ENCODE measurements at places on chromosomes 11 and 22.
A peak's percentile ranks its signal among the peaks of the same experiment; 100 is the strongest.

- DNase-seq: no peak
These were observed 46.3 kb downstream of the ANO1 start for GRCh38 chr11:70124321-70125000.

DNA sequence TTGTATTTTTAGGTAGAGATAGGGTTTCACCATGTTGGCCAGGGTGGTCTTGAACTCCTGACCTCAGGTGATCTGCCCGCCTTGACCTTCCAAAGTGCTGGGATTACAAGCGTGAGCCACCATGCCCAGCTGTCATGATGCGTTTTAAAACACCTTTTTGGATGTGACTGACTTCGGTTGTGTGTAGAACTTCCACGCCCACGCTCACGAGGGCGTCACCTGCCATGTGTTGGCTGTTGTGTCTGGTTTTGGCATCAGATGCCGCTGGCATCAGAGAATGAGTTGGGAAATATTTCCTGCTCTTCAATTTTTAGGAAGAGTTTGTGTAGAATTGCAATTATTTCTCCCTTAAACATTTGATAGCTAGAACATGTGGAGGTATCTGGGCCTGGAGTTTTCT lies 109.1 kb downstream of the KCNQ1 start:
- no peak for DNase-seq

- DNase-seq: no peak
These were observed 325.0 kb upstream of the LUZP2 start for GRCh38 chr11:24171869-24172268.

DNA sequence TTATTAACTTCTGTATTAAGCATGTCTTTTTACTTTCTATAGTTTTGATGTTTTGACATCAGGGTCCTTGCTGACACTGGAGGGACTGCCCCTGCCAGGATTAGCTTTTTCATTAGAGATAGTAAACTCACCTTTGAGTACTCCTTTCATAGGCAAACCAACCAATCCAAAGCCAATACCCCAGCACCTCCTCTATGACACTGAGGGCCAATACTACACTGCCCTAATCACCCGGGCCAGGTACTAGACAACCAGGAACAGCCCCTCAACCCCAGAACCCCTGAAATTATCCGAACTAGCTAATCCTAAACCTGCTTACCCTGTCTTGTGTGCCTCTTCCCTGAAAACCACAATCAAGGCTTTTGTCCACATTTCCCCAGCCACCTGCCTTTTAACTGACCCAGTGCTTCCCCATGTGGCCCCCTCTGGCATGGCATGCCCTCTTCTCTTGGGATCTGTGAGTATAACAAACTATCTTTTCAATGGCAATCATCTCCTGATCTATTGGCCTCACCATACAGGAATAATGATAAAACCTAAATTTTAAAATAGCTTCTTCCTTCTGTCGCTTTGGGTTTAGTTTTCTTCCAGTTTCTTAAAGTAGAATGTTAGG lies 31.2 kb downstream of the RAB6A start:
- DNase-seq: no peak

- no peak for DNase-seq
These were observed 43.9 kb downstream of the ADM start for GRCh38 chr11:10348650-10349280.

- no peak for DNase-seq
These were observed 22.9 kb upstream of the ROBO3 start for GRCh38 chr11:124842305-124842704.

DNA sequence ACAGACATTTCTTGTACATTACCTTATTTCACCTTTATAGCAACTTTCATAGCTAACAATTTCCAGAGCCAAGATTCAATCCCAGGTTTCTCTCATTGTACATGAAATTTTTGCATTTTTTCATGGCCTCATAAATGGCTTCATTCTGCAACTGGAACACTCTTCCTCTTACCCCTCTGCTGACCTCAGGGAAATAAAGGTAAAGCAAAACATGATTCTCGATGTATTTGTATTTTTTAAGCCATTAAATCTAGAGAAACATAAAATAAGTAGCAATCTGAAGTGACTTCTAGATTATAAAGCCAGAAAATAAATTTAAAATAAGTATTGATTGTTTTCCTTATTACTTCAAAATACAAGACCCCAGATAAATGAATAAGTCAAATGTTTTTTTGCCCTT lies at the start of gene OR5T2:
Gene OR5T2, minus strand, starts transcription at position 101 of the 400 bp plus-strand sequence. CDS start 1,193 bp downstream, outside the sequence.
- no peak for DNase-seq

DNA sequence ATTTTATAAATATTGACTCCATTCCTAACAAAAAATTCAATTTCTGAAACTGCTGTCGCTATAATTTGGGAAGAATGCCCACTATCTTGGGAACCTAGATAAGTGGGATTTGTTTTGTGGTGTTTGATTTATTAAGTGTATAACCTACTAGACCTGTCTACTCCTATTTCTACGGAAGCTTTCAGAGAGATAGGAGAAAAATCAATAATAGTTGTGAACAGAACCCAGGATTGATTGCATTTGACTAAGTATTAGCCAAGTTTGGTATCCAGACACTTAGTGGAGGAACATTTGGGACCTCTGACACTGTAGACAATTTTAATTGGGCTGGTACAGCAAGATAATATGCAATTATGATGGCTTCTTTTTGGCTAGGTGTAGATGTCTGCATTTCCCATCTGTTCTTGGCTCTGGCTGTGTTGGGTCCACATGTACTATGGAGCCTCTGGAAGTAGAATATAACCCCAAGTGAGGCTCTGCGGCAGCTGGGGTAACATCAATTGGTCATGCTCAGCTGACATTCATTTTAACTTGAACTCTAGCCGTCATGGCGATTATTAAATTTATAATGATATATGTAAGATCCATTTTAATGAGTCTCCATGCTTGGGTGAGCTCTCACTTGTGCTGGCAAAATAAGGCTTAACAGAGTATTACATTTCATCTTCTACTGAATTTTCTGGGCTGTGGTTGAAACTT lies 111.5 kb upstream of the E2F8 start:
- no peak for DNase-seq

GRCh38 chr11:14974515-14975251 lies 2.5 kb upstream of the CALCA start:
- peak; percentile 24 for DNase-seq

- DNase-seq: no peak
These were observed 286.2 kb upstream of the NARS2 start for GRCh38 chr11:78860720-78861422.

- DNase-seq: no peak
These were observed 321.0 kb downstream of the NTM start for GRCh38 chr11:131691181-131692041.

GRCh38 chr22:36391638-36392037 lies 3.9 kb upstream of the MYH9 start:
- DNase-seq: no peak

DNA sequence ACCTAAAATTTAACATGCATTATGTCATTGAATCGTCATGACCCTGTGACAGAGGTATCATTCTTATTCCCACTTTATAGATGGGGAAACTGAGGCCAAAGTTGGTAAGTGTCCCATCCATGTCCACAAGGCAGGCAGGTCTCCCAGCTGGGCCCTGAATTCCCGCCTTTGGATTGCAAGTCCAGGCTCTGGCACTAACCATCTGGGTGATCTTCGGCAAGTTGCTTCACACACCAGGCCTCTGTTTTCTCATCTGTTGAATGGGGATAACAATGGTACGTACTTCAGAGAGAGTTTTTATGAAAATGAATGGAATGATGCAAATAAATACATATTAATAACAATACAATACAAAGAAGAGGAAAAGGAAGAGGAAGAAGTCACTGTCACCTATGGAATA lies 3.4 kb downstream of the CRYBB3 start:
- no peak for DNase-seq

- DNase-seq: no peak
These were observed 224.3 kb upstream of the PITPNB start for GRCh38 chr22:28143241-28143865.

DNA sequence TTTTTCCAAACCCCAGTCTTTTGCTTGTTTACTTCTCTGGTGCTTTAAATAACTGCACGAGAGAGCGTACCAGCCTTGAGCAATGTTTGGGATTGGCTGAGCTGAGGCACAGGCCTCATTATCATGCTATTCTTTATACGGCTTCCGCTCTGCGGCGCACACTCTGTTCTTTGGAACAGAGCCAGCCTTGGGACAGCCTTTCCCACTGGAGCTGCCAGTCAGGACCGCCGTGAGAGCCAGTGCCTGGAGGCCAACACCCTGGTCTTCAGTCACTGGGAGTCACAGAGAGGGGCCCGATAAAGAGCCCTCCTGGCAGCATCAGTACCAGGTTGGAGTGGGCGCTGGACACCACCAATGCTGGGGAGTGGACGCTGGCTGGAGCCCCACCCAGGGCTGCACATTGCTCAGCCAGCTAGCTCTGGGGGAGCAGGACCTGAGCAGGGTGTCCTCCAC lies 125.6 kb downstream of the BCR start:
- DNase-seq: no peak

DNA sequence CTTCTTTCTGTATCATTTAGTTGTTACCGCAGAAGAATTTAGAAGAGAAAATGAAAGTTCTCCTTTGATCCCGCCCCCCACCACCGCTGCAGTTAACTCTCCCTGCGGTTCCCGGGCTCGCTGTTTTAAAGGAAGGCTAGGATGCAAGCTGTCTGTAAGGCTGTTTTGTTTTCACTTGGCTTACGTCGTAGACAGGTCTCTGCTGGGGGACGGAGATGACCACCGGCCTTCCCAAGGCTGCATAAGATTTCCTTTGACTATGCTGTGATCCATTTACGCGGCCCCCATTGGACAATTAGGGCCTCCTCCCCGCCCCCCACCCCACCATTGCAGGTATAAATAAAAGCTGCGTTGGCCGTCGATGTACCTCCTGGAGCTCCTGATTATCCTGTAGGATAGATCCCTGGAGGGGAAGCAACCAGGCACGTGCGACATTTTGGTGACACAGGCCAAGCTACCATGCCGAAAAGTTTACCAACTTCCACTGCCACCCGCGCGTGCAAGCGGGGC lies 1.4 kb upstream of the CPT1A start:
- DNase-seq: no peak

DNA sequence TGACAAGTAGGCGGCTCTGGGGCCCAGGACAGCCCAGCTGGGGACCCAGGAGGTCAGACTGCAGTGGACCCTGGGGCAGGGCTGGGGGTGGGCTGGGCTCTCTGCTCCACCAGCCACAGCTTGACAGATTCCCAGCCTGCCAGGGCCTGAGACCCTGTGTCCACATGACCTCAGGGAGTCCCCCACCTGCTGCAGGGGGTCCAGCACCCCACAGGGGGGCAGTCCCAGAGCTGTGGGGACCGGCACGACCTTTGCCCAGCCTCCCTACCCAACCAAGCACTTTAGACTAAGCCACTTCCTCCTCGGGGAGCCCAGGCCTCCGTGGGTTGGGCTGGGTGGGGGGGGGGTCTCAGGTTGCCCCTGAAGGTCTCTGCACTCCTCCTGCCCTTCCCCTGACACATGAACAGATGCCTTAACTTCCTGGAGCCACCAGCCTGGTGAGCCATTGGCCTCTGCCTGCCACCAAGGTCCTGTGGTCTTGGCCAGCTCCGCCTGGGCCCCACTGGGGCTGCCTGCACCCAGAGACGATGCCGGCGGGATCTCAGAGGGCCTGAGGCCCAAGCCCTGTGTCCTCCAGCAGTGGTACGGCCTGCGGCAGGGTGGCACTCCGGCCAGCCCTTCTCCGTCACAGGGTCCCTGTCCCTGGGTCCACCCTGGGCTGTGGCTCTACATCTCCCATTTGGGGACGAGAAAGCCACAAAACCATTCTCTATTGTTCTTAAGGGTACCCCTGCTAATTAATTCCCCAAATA lies 3.4 kb downstream of the CCDC188 start:
- DNase-seq: no peak

- DNase-seq: no peak
These were observed 25.2 kb downstream of the USP28 start for GRCh38 chr11:113850188-113850587.

DNA sequence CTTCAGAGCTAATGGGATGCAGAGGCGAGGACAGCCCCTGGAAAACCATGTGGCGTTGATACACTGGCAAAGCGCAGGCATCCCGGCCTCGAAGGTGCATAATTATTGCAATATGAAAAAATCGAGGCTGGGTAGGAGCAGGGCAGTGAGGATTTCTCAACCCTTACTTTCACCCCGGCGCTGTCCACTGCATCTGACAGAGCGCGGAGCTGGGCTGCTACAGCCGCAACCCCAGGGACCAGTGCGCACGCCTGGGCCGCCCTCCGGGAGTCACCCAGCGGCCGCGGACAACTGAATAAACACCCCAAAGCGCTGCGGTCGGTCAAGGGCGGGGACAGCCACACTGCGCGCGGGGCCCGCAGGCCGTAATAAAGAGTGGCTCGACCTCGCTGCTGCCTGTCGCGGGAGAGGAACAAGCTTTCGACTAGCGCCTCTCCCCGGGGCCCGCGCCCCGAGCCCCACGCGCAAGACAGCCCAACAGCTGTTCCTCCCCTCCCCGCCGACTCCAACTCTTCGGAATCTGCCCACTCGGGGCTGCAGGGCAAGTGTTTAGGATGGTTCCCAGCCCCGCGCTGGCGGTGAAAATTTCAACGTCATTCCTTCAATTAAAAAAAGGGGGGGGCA lies 3.6 kb upstream of the WT1 start:
- no peak for DNase-seq

- DNase-seq: no peak
These were observed 4.8 kb downstream of the KIAA0930 start for GRCh38 chr22:45235851-45236342.

GRCh38 chr11:9849389-9849788 lies 185.5 kb downstream of the SWAP70 start:
- no peak for DNase-seq

GRCh38 chr11:45211732-45212131 lies 65.3 kb downstream of the PRDM11 start:
- no peak for DNase-seq

- no peak for DNase-seq
These were observed 9.6 kb upstream of the TP53I11 start for GRCh38 chr11:44960200-44960845.

DNA sequence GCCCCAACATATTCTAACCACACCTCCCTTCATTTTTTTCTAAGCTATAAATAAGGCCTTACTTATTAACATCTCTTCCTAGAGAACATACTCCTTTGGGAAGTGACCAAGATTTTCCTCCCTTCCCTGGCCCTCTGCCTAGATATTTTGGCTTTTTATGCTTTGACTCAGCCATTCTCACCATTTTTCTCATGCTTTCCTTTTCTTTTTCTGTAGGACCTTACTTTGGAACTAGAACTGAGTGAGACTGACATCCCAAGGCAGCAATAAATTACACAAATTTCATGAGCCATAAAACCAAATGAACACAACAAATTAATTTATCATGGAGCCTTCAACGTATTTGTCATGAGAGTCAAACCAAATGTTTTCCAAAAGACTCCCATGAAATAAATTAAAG lies 142.7 kb upstream of the CTSC start:
- DNase-seq: no peak

DNA sequence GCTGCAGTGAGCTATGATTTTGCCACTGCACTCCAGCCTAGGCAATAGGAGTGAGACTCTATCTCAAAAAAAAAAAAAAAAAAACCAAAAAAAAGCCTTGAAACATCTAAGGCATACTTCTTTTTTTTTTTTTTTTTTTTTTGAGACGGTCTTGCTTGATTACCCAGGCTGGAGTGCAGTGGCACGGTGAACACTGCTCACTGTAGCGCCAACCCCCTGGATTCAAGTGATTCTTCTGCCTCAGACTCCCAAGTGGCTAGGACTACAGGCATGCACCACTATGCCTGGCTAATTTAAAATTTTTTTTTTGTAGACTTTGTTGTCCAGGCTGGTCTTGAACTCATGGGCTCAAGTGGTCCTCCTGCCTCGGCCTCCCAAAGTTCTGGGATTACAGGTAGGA lies 19.5 kb downstream of the ARFGAP3 start:
- DNase-seq: no peak

GRCh38 chr11:72235351-72236057 lies 8.5 kb downstream of the PHOX2A start:
- DNase-seq: no peak

- DNase-seq: no peak
These were observed 10.8 kb upstream of the RAC2 start for GRCh38 chr22:37254867-37255233.
